Right atrium auricular region (tissue), 2 donors: ENCODE measurements at places on chromosomes 5 and 9.

GRCh38 chr9:106482733-106483132 lies 380.2 kb upstream of the ZNF462 start:
- no peak for DNase-seq

DNA sequence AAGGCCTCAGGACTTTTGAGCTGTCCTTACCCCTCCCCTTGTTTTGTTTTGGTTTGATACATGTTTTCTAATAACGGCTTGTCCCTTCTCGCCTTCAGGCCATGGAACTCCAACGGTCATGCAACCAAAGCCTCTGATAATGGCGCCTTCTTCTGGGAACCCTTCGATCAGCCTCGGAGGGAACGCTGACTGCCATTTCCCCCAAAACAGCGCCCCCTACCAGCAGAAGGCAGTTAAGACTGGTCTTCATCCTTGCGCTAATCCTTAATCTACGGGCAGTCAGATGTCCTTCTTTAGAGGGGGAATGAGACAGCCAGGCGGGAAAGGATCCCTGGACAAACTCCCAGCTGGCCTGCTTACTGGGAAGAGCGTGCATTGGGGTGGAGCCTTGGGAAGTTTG lies 276.6 kb downstream of the ICE1 start:
- DNase-seq = no peak

DNA sequence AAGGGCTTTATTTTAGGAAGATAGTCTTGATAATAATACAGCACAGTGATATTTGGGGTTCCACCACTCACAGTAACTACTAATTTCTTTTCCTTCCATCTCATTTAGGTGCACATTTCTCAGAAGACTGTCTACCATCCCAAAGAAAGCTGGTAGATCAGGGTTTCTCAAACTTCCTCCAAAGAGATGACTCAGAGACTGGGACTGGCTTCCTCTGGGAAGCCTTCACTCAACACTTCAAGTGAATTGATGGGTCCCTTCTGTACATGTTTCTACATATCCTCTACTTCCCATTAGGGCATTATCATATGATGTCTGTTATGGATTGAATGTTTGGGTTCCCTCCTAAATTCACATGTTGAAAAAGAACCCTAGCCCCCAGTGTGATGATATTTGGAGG lies 138.5 kb downstream of the SPOCK1 start:
- DNase-seq = no peak

DNA sequence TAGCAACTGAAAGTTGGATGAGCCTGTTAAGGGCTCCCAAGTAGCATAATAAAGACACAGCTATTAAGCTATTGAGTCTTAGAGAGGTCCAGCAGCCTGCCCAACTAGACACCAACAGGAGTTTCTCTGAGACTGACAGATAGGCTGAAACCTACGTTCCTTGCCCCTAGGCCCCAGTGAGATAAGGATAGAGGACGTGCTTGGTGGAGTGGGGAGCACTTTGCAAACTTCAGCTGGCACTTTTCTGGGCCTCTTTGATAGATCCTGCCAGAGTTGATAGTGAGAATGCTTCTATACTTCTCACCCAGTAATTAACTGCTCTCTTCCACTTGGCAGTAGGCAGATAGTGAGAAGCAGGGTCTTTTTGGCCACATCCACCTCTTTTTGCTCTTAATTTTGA lies 20.8 kb upstream of the CTNNA1 start:
- DNase-seq = no peak

GRCh38 chr9:129146441-129146941 lies 31.6 kb downstream of the IER5L start:
- no peak for DNase-seq

- DNase-seq = no peak
Measured at GRCh38 chr5:135600152-135600570, 21.4 kb upstream of the CXCL14 start.

DNA sequence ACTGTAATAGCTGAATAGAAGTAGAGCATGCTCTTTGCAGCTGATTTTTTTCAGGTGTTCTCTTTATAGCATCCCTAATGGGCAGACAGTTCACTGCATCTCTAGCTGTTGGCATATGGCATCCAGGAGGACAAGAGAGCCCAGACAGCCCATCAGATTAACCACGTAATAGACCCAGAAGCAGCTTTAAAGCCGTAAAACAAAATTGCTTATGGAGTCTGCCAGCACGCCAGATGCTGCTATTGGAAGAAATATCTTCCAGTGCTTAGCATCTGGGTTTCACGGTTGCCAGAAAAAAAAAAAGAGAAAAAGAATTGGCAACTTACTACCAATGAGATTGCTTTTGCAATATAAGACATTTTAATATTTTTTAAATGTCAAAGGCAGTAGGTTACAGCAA lies 869.4 kb upstream of the NUDT12 start:
- no peak for DNase-seq

GRCh38 chr5:36060420-36060887 lies 6.2 kb downstream of the UGT3A2 start:
- no peak for DNase-seq

- no peak for DNase-seq
Measured at GRCh38 chr5:45017568-45017967, 208.8 kb downstream of the MRPS30 start.
